ENCODE measurements at places on chromosomes 3 and 15.

DNA sequence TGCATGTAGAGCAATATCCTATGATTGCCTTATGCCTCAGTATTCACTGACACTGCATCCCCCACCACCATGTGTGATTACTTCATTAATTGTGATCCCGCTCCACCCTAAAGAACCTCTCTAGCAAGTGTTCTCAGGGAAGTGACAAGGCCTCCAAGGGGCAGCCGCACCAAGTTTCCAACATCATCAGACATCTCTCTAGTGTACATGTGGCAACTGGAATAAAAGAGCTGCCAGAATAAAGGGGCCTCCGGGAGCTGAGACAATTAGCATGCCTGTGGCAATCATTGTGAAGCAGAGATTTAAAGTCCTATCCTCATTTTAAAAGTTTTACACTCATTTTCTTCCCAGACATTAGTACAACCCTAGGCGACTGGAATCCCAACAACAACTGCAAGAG is 902.1 kb upstream of the SEMA6D start:
- no peak for DNase-seq

GRCh38 chr3:34844323-34844620 is 795.1 kb upstream of the ARPP21 start:
- no peak for DNase-seq

DNA sequence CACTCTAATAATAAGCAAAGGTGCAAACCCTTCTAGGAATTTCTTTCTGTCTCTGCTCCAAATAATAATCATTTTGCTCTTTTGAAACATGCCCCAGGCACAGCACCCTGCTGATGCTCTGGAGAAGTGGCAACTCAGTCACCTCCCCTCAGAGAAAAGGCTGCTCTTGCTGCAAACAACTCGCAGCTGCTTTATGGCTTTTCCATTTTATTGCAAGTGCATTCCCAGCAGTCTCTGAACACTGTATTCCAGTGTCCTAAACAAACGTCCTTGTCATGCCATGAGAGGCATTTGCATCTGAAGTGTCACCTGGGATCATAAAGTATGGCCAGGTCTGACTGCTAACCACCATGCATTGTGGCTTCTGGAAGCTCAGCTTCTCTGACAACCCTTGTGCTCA is 358.1 kb upstream of the TRIM42 start:
- no peak for DNase-seq

DNA sequence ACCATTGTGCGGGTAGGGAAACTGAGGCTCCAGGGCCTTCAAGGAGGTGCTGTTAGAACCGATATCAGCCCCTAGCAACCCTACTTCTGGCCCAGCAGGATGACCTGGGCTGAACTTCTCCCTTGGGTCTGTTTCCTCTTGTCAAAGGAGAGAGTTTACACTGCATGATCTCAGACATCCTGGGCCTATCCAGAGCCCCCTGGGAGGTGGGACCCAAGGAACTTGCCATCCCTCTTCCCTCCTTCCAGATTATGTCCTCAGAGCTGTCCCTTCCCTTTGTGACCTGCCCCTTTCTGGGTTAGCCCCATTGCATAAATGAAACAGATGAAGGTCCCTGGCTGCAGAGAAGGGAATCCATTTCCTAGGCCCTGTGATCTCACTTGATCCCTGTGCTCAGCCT is 12.3 kb upstream of the DNAH1 start:
- DNase-seq, result no peak

DNA sequence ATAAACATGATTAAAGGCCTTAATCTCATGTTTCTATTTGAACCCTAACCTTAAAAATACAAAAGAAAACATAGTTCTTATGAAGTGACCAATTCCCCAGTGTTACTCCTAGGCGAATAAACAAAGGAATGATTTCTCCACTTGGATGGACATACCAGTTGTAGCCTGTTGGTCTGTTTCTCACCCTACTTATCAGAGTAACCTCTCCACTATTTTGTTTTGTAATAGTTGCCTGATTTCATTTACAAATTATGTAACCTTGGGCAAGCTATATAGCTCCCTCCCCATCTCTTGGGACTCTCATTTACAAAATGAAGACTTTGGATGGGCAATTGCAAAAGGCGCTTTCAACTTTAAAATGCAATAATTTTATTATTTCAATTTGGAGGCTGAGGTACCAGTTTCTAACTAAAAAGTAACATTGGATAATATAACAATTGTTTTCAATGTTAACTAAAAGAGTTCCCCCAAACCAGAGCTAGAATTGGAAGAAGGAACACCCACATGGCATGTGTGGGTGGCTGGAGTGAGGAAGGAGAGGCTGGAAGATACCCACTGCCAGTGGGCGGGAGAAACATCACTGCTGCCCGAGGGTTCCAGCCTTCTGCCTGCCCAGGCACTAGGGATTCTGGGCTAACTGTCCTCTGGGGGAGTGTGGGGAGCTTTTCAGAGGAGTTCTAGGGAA is 74.2 kb downstream of the RFTN1 start:
- DNase-seq, result no peak

- DNase-seq, result no peak
These were observed at the start of gene CHL1 for GRCh38 chr3:196311-197148. Gene CHL1, plus strand, starts transcription at chr3:196763. Its CDS starts 123,014 bp downstream, at chr3:319777.

DNA sequence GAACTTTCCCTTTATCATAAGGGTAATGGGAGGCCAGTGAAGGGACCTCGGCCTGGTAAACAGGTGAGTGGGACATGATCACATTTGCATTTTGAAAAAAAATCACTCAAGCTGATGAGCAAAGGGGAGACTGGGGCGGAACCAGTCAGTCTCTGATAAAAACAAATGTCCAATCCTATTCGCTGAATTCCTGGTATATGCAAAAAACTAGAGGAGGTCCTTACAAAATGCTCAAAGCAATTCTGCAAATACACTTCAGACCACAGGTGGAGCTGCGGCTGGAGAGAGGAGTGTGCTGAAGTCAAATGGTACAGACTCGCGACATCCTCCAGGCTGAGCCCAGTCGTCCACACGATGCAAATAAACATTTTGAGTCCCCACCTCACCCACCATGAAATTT is 166.7 kb downstream of the FOXP1 start:
- DNase-seq, result no peak

DNA sequence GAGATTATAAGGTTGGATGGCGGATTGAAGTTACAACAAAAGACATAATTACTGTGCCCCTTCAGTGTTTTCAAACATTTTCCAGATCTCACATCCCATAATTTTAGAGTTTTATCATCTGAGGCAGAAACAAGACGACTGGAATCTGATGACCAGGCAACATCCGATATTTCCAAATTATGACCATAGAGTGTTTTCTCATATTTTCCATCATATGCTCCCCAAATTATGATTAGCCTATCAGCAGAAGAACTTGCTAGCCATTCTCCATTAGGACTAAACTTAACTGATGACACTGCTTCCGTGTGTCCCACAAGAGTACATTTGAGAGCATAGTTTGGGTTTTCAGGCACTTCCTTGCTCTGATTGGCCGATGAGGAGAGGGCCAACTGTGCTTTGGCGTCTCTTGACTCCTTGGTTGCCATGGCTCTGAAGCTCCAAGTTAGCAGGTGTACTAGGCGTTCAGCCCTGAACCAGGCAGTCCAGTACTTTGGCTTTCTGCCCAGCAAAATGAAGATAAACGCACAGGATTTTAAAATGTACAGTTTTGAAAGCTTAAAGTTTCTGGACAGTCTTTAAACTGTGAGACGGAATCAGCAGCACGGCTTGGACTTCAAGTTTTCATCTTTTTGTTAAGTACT is 638 bp downstream of the WDR5B start:
- DNase-seq, result no peak
